ENCODE measurements at places on chromosomes 12 and 14.

DNA sequence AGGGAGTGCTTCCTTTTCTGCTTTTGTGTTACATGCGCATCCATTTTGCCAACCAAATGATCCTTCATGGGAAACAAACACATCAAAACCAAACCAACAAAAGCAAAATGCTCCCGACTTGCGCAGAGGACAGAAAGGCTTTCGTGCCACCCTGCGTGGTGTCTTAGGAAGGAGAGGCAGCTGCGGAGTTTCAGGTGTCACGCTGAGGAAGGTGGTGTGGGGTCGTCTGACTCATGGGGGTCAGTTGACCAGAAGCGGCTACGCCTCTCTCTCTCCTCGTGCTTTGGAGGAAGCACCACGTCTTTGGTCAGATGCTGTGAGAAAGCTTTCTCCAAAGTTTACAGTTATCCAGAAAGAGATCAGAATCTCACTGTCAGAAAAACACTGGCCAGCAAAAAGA is 7.9 kb downstream of the EMP1 start:
- DNase-seq = no peak

DNA sequence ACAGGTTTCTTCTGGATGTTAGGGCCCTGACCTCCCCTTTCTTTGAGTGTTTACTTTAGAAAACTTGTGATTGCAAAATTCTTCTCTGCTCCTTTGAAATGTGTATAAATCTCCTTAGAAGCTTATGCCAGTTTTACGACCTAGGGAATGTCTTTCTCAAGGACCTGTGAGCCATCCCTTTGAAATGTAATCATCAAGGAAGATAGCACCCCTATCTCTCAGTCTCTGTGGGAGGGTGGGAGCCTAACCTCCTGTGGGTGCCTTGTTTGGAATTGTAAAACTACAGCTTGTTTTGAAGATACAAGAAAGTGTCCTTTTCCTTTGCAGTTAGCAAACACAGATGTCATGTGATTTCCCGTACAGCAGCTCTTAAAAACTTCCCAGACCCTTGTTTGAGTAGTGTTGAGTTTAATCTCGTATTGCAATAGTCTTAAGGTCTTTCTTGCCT is 3.3 kb downstream of the OR10AD1 start:
- no peak for DNase-seq

GRCh38 chr12:80709811-80710726 is 2.6 kb downstream of the MYF6 start:
- no peak for DNase-seq

- DNase-seq = no peak
These were observed 14.2 kb upstream of the SLC24A4 start for GRCh38 chr14:92308716-92309115.

GRCh38 chr12:54933376-54933775 is 51.2 kb downstream of the TESPA1 start:
- no peak for DNase-seq

- no peak for DNase-seq
These were observed 1.2 kb downstream of the CRY1 start for GRCh38 chr12:107091989-107092641.

DNA sequence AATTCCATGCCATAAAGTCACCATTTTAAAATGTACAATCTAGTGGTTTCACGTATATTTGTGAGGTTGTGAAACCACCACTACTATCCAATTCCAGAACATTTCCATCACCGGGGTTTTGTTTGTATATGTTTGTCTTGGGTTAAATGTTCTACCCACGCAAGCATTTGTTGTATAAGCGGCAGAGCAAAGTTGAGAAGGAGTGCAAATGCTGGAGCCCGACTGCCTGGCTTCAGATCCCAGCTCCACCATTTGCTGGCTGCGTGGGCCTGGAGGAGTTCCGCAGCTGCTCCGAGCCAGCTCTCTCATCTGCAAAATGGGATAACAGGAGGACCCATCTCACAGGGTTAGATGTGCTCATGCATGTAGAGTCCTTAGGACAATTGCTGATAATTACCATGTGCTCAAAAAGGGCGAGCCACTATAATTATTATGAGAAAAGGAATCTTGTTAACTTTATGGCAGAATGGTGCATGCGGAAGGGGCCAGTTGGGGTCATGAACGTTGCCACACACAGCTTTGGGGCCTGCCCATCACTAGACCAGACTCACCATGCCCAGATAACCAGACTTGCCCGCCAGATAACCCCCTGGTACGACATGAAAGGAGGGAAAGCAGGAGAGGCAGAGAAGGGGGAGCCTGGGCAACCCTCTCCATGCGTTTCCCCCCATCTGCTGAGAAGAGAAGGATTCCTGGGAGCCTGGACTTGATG is 6.4 kb downstream of the ACTN1 start:
- no peak for DNase-seq

DNA sequence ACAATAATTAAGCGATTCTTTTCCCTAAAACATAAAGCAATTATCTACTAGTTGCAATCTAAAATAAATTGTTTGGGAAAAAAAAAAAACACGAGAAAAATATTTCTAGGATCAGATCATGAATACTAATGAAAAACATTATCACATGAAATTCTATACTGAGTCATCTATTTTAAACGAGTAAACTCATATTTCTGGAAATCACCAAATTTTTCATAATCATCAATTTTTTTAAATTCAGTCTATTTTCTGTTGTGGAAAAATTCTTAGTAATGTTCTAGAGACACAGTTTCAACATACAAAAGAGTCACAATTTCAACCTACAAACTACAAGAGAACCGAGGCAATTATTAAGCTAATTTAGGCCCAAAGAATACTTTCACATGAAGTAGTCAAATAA is 245.6 kb upstream of the SOX5 start:
- DNase-seq = no peak

GRCh38 chr14:79551523-79551922 is 659.8 kb downstream of the DIO2 start:
- DNase-seq = no peak

DNA sequence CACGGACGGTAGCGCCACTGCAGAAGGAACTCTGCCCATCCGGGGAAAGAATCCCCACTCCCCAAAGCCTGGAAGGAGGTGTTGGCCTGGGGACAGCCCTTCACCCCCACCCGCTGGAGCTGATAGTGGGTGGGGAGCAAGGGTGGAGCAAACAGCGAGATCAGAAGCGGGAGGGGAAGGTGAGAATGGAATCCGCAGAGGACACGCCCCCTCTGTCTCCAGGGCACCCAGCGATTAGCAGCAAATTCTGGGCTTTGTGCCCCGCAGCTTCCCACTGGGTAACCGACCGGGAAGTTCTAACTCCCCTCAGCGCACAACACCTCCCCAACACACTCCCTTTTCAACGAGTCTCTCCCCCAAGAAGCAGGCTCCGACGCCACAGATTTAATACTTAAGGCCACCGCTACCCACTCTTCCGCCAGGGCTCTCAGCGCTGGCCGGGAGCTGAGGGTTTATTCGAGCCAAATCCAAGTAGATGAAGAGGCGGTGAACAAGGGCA is 1.4 kb downstream of the SLC25A29 start:
- DNase-seq = no peak

DNA sequence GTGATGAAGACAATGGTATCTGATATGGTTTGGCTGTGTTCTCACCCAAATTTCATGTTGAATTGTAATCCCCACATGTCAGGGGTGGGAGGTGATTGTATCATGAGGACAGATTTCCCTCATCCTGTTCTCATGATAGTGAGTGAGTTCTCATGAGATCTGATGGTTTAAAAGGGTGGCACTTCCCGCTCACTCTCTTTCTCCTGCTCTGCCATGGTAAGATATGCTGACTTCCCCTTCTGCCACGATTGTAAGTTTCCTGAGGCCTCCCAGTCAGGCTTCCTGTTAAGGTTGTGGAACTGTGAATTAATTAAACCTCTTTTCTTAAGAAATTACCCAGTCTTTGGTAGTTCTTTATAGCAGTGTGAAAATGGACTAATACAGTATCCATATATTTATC is 25.6 kb upstream of the PTHLH start:
- no peak for DNase-seq

DNA sequence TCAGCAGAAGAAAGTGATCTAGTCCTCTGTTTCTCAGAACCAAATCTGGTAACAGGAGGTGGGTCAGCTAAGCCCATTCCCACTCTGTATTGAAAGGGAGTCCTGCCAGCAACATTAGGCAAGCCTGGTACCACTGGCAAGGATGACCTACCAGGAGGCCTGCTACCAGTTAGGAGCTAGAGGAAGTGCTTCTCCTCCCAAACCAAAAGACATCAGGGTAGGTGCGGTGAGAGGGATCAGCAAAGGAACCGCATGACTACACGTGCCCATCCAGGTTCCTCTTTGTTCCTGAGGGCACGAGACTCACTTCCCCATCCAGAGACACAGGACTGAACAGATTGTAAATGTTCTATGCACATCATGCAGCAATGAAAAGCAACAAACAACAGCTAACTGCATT is 2.8 kb downstream of the KLRC4 start:
- no peak for DNase-seq

- DNase-seq = no peak
These were observed 2.8 kb downstream of the SYNDIG1L start for GRCh38 chr14:74423246-74423645.

- DNase-seq = no peak
These were observed 10.1 kb upstream of the DCAF4 start for GRCh38 chr14:72916174-72916573.

DNA sequence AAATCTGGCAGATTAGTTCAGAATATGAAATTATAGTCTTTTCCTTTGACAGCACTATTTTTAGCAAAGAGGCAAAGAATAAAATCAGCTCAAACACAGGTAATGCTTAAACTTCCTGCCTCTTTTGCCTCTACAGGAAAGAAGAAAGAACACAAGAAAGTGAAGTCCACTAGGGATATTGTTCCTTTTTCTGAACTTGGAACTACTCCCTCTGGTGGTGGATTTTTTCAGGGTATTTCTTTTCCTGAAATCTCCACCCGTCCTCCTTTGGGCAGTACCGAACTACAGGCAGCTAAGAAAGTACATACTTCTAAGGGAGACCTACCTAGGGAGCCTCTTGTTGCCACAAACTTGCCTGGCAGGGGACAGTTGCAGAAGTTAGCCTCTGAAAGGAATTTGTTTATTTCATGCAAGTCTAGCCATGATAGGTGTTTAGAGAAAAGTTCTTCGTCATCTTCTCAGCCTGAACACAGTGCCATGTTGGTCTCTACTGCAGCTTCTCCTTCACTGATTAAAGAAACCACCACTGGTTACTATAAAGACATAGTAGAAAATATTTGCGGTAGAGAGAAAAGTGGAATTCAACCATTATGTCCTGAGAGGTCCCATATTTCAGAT is 17.4 kb downstream of the TMPO start:
- no peak for DNase-seq

DNA sequence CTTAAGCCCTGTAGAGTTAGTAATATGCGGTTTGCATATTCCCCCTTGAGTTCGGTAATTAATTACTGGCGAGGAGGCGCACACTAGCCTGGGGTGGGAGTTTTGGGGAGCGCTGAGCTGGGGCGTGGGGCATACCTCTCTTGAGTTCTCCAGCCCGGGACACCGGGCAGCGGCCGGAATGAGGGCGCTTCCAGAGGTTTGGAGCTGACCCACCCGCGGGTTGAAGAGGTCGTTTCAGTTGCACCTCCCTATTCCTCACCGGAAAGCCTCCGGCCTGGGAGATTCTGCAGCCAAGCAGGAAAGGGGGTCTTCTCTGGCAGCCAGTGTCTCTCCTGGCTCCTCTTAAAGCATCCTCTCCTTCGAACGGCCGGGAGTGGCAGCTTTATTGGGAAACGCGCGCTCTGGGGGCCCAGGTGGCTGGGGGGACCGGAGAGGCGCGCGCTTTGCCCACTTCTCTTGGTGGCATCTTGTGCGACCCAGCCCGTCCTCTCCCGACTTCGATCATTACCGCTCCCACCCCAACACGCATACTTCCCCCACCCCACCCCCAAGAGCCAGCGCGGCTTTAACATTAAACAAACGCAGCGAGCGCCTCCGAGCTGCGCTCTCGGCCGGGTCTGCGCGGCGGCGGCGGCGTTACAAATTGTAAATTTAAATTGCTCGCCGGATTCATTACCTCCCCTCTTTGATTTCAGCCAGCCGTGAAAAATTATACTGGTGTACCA is 3.9 kb upstream of the LHX5 start:
- DNase-seq = no peak

DNA sequence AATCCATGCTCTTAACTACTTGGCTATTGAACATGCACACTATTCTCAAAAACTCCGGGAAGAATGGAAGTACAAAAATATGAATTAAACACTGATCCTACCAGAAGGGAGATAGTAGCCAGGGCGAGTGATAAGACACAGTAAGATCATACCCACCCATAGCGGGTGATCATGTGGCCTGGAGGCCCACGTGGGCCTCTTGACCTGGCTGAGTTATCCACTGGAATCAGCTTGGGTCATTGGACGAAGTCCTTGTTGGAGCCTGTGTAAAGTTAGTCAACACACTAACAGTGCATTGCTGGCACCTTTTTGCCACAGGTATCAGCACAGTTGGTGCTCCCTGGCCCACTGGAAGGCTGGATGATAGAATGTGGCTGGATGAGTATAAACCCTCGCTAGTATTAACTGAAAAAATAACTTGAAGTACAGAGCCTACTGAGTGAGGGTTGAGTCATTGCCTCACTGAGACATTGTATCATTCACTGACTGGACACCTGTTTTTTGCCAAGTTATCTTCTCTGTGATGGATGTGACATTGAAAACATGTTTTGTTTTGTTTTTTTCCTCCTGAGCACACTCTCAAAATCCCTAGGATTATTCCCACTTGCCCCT is 149.2 kb upstream of the FUT8 start:
- DNase-seq = no peak

DNA sequence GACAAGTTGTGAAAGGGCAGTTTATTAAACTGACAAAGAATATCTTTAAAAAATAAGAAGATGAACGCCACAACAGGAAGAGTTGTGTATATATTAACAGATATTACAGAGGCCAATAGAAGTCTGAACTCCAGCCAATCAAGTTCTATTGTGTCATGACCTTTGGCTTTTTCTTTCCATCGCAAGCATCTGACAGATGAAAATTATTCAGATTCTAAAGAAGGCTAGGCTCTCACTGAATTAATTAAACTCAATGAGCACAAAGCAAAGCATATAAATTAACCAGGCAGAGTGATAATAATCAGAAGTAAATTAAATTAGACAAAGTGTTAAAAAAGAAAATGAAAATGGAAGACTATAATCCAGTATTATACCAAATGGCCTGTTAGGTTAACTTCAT is 62.0 kb upstream of the PYGL start:
- DNase-seq = no peak

DNA sequence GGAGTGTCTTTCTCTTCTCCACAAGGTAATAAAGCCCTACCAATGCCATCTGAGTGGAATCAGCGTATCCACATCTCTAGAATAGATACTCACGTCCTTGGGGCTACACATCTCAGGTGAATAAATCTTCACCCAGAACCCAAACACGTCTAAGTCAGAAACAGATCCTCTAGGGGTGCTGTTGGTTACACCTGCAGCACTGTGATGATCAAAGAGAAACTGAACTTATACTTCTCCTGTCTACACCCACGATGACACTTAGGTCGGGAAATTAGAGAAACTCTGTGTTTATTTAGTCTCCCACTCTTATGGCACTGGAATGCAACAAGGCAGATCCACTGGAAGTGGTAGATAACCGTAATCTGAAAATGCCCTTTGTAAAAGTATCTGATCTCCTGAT is 46.2 kb downstream of the WIF1 start:
- no peak for DNase-seq

DNA sequence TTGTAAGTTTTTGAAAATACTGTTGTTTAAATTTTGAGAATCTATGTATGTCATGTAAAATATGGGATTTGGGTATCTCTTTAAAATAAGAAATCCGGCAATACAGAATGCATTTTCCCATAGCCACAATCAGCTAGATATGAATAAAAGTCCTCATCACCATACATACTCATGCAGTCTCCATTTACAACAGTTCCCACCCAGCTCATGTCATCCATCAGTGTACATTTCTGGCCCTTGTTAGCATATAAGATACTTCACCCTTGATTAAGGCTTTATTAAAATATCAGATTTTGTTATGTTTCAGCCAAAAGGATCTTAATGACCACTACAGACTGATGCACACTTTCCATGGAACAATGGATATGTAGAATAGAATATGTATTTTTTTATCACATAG is 218.0 kb downstream of the DPY19L2 start:
- DNase-seq = no peak
